ENCODE measurements at places on chromosomes 5 and 9.

GRCh38 chr9:15738011-15738410 lies 185.2 kb downstream of the CCDC171 start:
- DNase-seq: peak; percentile 44

- no peak for DNase-seq
Observed at GRCh38 chr5:81408496-81408895, 14.6 kb upstream of the ACOT12 start.

DNA sequence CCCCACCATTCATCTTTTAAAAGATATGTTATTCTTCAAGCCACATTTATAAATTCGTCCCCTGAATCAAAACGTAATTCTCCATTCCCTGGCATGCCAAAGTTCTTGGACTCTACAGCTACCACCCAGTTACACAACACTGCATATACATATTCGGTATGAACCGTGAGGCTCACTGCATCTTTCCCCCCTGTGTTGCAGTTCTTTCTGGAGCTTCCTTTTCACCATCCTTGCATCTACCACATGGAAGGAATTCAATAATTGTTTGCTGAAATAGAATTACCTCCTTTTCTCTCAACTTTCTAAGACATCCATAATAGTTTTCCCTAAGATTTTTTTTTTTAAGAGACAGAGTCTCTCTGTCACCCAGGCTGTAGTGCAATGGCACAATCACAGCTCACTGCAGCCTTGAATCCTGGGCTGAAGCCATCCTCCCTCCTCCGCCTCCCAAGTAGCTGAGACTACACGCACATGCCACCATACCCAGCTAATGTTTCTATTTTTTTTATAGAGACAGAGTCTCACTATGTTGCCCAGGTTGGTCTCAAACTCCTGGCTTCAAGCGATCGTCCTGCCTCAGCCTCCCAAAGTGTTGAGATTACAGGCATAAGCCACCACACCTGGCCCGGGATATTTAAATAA lies 3.3 kb downstream of the LPAR1 start:
- DNase-seq: no peak

DNA sequence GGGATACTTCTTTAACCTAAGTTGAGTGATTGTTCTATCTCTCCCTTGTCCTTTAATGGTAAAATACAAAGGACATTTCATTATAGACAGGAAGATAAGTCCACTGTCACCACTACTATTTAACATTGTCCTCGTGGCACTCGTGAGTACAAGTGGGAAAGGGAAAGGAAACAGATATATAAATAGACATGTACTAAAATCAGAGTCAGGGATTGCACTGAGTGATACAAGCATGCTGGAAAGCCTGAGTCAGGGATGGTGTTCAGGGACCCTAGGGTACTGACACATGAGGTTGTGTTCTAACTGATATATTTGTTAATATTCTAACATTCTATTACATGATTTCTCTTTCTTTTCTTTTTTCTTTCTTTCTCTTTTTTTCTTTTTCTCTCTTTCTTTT lies 74.8 kb upstream of the FAM170A start:
- DNase-seq: no peak

DNA sequence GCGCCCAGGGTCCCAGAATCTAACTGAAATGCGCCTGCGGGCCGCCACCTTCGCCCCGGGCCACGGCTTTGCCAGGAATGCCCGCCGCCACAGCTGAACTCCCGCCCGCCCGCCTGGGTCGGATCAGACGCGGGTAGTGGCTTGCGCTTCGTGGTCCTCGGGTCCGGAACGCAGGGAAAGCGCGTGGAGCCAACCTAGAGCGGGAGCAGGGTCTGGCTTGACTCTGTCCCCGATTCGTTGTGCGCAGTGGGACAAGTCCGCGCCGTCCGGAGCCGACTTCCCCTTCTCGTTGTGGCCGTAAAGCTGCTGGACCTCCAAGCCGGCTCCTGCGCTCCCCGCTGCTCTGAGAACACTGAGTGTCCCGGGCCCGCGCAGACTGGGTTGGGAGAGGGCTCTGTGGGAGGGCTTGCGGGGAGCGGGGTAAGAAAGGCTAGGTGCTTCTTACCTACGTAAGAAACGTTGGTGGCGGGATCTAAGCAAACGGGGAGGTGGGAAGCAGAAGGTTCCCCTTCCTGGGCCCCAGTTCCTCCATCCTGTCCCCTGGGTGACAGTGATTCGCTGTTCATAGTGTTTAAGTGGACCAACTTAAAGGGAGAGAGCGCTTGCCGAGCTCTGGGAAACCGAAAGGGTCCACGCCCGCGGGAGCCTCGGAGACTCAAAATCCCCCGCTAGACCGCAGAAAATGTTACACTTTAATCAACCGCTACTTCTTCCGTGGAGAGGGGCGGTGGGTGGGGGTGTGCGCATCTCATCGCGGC lies 4.4 kb upstream of the FOXE1 start:
- no peak for DNase-seq

GRCh38 chr5:135013947-135014570 lies 20.0 kb downstream of the PITX1 start:
- peak; percentile 88 for DNase-seq

All from tongue (tissue), 3 donors.